Cardiac muscle cell (in vitro differentiated cells and primary cell): ENCODE measurements at places on chromosomes 4 and X. TPM values are rescaled to one million over a fixed set of nuclear protein-coding genes. Genes with fewer than 3 reads are reported as not detected.

Gene EFHC2
- total RNA-seq, result 2.2 and 6.5 TPM in 2 replicates

Gene FGD1
- total RNA-seq, result 18.7 and 28.8 TPM in 2 replicates

Gene STATH
- total RNA-seq, result not detected in 2 replicates

Gene DDX53
- not detected in 2 replicates for total RNA-seq

Gene DGKK
- total RNA-seq, result 0.27 and 0.81 TPM in 2 replicates

Gene SLC2A9
- 0.42 and 0.95 TPM in 2 replicates for total RNA-seq

Gene CNKSR2
- 24.4 and 25.3 TPM in 2 replicates for total RNA-seq

Gene DCAF12L2
- 0.99 and 2.1 TPM in 2 replicates for total RNA-seq

Gene ARHGEF6
- 2.7 and 2.9 TPM in 2 replicates for total RNA-seq

Gene LRP2BP
- 0.63 TPM in 2 replicates for total RNA-seq

GRCh38 chrX:141214196-141214595 is 28.1 kb downstream of the SPANXC start:
- H3K27ac ChIP-seq, result no peak overlapping the region
- no peak overlapping the region for H3K4me3 ChIP-seq
- H3K27me3 ChIP-seq, result no peaks in the 10 kb centered on the region
- no peaks in the 10 kb centered on the region for H3K36me3 ChIP-seq

GRCh38 chr4:119211867-119212233 is 663 bp upstream of the USP53 start:
- H3K4me1 ChIP-seq, result peaks cover 31% of the 10 kb centered on the region
- no peaks in the 10 kb centered on the region for H3K36me3 ChIP-seq
- peak overlapping the region; percentile 83 for H3K27ac ChIP-seq

DNA sequence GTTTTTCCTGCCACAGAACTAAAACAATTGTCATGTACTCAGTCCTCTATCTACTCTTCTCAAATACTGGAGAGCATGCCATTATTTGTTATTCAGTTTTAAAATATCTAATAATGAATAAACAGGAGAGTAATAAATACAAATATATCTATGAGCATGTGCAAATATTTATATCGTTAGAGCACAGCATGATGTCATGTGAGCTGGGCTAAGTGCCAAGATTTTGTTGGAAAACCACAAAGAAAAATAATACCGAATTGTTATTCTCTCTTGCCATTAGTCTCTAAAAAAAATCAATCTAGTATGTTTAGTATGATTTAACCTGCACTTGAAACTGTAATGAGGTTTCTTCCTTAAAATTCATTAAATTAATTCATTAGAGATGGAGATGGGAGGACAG is 97.3 kb downstream of the DDX60 start:
- H3K27me3 ChIP-seq, result no peaks in the 10 kb centered on the region
- H3K36me3 ChIP-seq, result no peaks in the 10 kb centered on the region
- H3K27ac ChIP-seq, result no peak overlapping the region
- H3K4me3 ChIP-seq, result no peak overlapping the region
- H3K4me1 ChIP-seq, result no peaks in the 10 kb centered on the region

GRCh38 chrX:152824841-152825374 is 5.6 kb downstream of the CETN2 start:
- no peaks in the 10 kb centered on the region for H3K36me3 ChIP-seq
- H3K27ac ChIP-seq, result no peak overlapping the region
- no peak overlapping the region for H3K4me3 ChIP-seq

DNA sequence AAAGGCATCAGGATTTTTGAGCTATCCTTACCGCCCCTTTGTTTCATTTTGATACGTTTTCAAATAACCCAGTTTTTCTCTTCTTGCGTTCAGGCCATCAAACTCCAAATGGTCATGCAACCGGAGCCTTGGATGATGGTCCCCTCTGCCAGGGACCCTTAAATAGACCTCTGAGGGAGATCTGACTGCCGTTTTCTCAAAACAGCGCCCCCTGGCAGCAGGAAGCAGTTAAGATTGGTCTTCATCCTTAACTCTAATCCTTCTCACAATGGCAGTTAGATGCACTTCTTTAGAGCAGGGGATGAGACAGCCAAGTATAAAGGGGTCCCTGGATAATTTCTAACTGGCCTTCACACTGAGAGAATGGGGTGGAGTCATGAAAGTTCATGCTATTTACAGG is 525.0 kb upstream of the SPANXN1 start:
- no peaks in the 10 kb centered on the region for H3K36me3 ChIP-seq
- H3K27me3 ChIP-seq, result no peaks in the 10 kb centered on the region
- H3K4me3 ChIP-seq, result no peak overlapping the region

DNA sequence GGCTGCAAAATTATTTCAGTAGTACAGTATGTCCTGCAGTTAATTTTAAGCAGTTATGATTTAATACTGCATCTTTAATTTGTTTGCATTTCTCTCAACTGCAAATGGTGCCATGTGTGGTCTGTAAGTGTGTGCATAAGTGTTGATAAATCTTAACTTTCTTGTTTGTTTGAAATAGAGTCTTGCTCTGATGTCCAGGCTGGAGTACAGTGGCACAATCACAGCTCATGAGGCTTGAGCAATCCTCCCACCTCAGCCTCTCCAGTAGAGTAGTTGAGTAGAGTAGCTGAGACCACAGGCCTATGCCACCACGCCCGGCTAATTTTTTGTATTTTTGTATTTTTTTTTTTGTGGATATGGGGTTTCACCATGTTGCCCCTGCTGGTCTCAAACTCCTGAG is 322.5 kb upstream of the NR3C2 start:
- no peaks in the 10 kb centered on the region for H3K27me3 ChIP-seq
- no peak overlapping the region for H3K27ac ChIP-seq
- no peak for DNase-seq
- no peaks in the 10 kb centered on the region for H3K4me1 ChIP-seq

DNA sequence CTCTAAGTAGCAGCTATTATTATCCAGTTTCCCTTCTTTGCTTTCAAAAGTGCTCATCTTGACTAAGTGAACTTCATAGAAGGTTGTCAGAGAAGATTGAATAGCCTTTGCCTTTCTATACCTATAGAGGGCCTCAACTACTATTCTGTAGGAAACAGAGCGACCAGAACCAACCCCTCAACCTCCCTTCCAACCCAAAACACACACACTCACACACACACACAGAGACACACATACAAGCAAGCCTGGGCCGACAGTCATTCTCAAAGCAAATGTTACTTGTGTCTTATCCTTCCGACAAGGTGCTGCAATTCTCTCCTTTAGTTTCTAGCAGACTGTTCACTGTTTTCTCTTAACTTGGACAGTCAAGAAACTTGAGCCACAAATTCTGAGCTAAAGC is 201.6 kb downstream of the DCTD start:
- H3K4me1 ChIP-seq, result peaks cover 7% of the 10 kb centered on the region
- no peaks in the 10 kb centered on the region for H3K27me3 ChIP-seq
- no peaks in the 10 kb centered on the region for H3K36me3 ChIP-seq

- H3K27ac ChIP-seq, result peak overlapping the region; percentile 82
- H3K4me1 ChIP-seq, result peaks cover 53% of the 10 kb centered on the region
- H3K27me3 ChIP-seq, result no peaks in the 10 kb centered on the region
- DNase-seq, result peak; percentile 28
- H3K4me3 ChIP-seq, result peak overlapping the region; percentile 41
These were observed 7.5 kb upstream of the BCOR start for GRCh38 chrX:40104985-40105834.

GRCh38 chrX:115013705-115014104 is 3.7 kb downstream of the IL13RA2 start:
- DNase-seq, result no peak
- H3K27ac ChIP-seq, result no peak overlapping the region
- no peak overlapping the region for H3K4me3 ChIP-seq
- H3K27me3 ChIP-seq, result no peaks in the 10 kb centered on the region
- no peaks in the 10 kb centered on the region for H3K36me3 ChIP-seq
- no peaks in the 10 kb centered on the region for H3K4me1 ChIP-seq

DNA sequence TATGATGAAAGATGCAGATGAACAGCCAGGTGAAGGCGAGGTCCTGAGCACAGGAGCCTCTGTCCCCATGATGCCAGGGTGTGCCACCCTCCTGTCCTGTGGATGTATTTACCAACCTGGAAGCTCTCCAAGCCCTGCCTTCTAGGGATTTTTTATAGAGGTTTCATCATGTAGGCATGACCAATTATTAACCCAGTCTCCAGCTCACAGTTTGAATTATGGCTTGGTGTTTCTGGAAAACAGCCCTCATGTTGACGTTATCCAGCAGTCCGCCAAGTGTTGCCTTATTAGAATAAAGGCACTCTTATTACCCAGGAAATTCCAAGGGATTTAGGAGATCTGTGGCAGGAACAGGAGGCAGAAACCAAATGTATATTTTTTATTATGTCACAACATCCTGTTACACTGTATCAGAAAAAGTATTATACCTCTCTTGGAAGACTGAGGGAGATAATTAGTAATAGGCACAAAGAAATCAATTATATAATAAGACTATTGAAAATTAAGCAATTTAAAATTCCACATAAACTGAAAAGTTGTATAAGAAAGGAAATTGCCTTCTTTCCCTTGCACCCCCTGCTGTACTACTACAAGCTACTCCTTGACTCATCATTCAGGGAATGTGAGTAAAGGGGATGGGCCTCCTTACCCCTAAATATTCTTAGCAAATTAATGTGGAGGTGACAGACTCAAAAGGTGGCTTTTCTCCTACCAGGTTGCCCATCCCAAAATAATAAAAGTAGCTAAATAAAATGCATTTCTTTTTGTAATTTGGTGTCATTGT is 129.6 kb downstream of the ZNF330 start:
- H3K4me3 ChIP-seq, result no peak overlapping the region
- H3K27ac ChIP-seq, result no peak overlapping the region
- DNase-seq, result peak; percentile 91
- H3K27me3 ChIP-seq, result no peaks in the 10 kb centered on the region
- H3K4me1 ChIP-seq, result no peaks in the 10 kb centered on the region

DNA sequence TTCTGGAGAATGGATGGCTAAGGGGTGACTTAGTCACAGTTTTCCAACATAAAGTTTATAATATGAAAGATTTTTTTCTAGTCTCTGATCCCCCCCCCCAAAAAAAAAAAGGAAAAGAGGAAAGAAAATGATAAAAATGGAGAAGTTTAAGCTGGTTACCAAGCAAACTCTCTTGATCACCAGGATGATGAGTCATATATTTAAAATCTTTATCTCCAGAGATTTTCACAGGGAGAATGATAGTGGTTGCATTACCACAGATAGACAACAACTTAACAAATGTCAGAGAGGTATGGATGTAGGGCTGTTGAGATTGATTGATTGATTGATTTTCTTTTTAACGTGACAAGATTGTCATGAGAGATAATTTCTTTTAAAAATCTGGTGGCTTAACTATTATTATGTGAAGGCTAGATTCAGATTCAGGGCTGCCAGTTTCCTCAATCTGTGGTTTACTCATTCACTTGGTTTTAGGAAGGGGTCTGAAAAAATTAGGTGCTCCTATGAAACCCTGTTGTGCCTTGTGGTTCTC is 13.3 kb upstream of the TEX13C start:
- no peaks in the 10 kb centered on the region for H3K4me1 ChIP-seq
- H3K27ac ChIP-seq, result no peak overlapping the region
- DNase-seq, result no peak
- H3K27me3 ChIP-seq, result no peaks in the 10 kb centered on the region
- no peak overlapping the region for H3K4me3 ChIP-seq

GRCh38 chr4:177159600-177159999 is 150.1 kb upstream of the NEIL3 start:
- H3K36me3 ChIP-seq, result no peaks in the 10 kb centered on the region
- DNase-seq, result no peak
- no peaks in the 10 kb centered on the region for H3K27me3 ChIP-seq
- no peak overlapping the region for H3K27ac ChIP-seq

- H3K27me3 ChIP-seq, result peaks cover 2% of the 10 kb centered on the region
- no peaks in the 10 kb centered on the region for H3K36me3 ChIP-seq
- H3K4me1 ChIP-seq, result no peaks in the 10 kb centered on the region
- H3K4me3 ChIP-seq, result no peak overlapping the region
- no peak overlapping the region for H3K27ac ChIP-seq
These were observed 12.4 kb upstream of the NSG1 start for GRCh38 chr4:4374388-4375098.

DNA sequence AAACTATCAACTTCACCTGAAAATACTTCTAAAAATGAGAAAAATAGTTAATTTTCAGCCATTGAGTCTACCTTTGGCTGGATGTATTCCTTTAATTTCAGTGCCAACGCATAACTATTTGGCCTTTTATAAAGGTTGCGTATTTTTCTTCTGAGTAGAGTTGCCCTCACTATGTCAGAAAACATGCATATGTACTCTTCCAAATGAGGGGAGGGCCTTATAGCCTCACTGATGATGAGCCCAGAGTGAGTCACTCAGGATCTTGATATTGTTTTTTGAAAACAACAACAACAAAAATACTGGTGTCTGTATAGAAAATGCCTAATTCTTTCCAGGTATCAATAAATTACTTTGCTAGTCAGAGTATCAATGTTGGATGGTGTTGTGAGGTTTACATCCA is 349.3 kb downstream of the FBXO8 start:
- no peaks in the 10 kb centered on the region for H3K27me3 ChIP-seq
- H3K4me3 ChIP-seq, result no peak overlapping the region
- peaks cover 67% of the 10 kb centered on the region for H3K4me1 ChIP-seq
- H3K36me3 ChIP-seq, result no peaks in the 10 kb centered on the region
- DNase-seq, result peak; percentile 22

GRCh38 chr4:14719053-14719452 is 283.2 kb upstream of the CPEB2 start:
- no peaks in the 10 kb centered on the region for H3K4me1 ChIP-seq
- DNase-seq, result peak; percentile 10

DNA sequence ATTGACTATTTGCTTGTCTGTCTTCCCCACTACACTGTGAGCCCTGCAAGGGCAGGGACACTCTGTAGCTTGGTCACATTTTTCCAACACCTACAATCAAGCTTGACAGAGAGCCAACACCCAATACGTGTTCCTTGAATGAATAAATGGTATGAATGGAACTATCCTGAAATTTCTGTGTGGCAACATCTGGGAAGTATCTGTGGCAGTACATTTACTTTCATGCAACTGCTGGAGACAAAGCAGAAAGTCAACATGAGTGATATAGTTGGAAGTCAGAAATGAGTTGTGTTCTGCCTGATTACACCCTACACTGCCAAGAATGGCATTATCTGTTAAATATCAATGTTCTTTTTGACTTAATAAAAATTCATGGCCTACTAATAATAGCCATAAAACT is 343.5 kb upstream of the F9 start:
- no peaks in the 10 kb centered on the region for H3K36me3 ChIP-seq
- no peak overlapping the region for H3K27ac ChIP-seq
- H3K27me3 ChIP-seq, result peaks cover 11% of the 10 kb centered on the region
- no peak for DNase-seq
- no peak overlapping the region for H3K4me3 ChIP-seq
- no peaks in the 10 kb centered on the region for H3K4me1 ChIP-seq

- H3K27me3 ChIP-seq, result peaks cover under 1% of the 10 kb centered on the region
- peak; percentile 77 for DNase-seq
- no peak overlapping the region for H3K4me3 ChIP-seq
- no peaks in the 10 kb centered on the region for H3K4me1 ChIP-seq
- H3K27ac ChIP-seq, result no peak overlapping the region
- no peaks in the 10 kb centered on the region for H3K36me3 ChIP-seq
These were observed 4.5 kb upstream of the CXCL9 start for GRCh38 chr4:76011700-76012387.

DNA sequence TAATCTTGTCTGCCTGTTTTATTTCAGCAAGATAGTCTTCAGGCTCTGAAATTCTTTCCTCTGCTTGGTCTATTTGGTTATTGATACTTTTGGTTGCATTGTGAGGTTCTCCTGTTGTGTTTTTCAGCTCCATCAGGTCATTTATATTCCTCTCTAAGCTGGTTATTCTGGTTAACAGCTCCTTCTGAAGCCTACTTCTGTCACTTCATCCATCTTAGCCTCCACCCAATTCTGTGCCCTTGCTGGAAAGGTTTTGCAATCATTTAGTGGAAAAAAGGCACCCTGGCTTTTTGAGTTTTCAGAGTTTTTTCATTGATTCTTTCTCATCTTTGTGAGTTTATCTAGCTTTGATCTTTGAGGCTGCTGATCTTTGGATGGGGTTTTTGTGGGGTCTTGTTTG is 647.7 kb downstream of the SPRY1 start:
- no peaks in the 10 kb centered on the region for H3K4me1 ChIP-seq
- DNase-seq, result no peak
- H3K27me3 ChIP-seq, result no peaks in the 10 kb centered on the region
- H3K36me3 ChIP-seq, result no peaks in the 10 kb centered on the region
- H3K4me3 ChIP-seq, result no peak overlapping the region
- no peak overlapping the region for H3K27ac ChIP-seq
